ENCODE measurements at places on chromosomes 1 and 21. TPM values are rescaled to one million over a fixed set of nuclear protein-coding genes. Genes with fewer than 3 reads are reported as not detected.

- DNase-seq = no peak
Measured at GRCh38 chr1:169043823-169044222, 62.7 kb upstream of the ATP1B1 start.

- no peak for DNase-seq
Measured at GRCh38 chr1:245825128-245825901, 670.5 kb downstream of the KIF26B start.

The MRPL39 gene
- 20.6 TPM for total RNA-seq

DNA sequence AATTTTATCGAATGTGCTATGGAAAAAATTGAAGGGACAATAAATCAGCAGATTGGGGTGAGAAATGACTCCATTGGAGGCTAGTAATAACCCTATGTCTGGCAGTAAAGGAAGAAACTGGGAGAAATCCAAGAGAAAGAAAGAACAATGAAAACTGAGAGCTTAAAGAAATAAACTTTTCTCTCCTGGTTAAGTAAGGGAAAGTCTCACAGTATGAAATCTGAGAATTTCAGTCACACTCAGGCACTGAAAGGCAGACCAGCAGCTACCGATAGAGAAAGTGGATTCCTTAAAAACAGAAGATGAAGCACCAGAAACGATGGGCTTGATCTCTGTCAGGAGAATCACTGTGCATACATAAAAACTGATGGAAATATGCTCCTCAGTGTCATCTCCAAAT, 404.2 kb downstream of the PLPP3 start:
- DNase-seq = no peak

The RHD gene
- not detected for total RNA-seq

GRCh38 chr1:206457408-206458120, 12.7 kb upstream of the IKBKE start:
- DNase-seq = no peak

The SLFNL1 gene
- 0.52 TPM for total RNA-seq

GRCh38 chr1:23085696-23086095, 66.4 kb downstream of the KDM1A start:
- DNase-seq = no peak

DNA sequence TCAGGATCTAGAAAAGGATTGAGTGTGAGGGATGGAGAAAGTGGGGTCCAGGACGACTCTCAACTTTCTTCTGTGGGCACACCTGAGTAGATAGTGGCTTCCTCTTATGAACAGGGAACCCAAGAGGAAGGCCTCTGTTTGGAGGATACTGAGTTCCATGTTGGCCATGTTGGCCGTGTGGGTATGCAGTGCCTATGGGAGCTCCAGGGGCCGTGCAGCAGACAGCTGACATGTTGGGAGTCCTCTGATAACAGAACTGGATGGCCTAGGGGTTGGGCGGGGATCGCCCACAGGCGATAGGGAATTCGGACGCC, 43.0 kb downstream of the TMEM53 start:
- DNase-seq = no peak

GRCh38 chr1:56520016-56520601, 59.3 kb downstream of the PLPP3 start:
- DNase-seq = no peak

DNA sequence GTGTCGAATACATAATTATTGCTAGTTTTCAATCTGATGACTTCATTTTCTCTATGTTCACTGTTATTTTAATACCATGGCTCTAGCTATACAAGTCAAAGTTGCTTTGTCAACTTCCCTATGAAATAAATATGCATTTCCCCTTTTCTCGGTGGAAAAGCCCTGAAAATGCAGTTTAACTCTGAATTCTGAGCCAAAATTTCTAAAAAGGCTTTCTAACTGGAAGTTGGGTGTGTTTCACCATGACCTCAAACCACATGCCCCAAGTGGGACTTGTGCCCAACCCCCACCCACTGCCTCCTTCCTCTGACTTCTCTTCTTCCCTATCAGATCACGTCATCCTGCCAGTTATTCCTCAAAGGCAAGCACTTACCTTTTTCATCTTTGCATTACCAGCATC, 8.9 kb downstream of the MKNK1 start:
- DNase-seq = no peak

DNA sequence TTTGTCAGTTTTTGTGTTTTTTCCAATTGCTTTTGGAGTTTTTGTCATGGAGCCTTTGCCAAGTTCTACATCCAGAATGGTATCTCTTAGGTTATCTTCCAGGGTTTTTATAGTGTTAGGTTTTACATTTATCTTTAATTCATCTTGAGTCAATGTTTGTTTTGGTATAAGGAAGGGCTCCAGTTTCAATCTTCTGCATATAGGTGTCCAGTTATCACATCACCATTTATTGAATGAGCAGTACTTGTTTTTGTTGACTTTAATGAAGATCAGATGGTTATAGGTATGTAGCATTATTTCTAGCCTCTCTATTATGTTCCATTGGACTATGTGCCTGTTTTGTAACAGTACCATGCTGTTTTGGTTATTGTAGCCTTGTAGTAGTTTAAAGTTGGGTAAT, 1233.1 kb downstream of the PLA2G4A start:
- DNase-seq = no peak

- no peak for DNase-seq
Measured at GRCh38 chr1:192767798-192768197, 41.0 kb upstream of the RGS2 start.

DNA sequence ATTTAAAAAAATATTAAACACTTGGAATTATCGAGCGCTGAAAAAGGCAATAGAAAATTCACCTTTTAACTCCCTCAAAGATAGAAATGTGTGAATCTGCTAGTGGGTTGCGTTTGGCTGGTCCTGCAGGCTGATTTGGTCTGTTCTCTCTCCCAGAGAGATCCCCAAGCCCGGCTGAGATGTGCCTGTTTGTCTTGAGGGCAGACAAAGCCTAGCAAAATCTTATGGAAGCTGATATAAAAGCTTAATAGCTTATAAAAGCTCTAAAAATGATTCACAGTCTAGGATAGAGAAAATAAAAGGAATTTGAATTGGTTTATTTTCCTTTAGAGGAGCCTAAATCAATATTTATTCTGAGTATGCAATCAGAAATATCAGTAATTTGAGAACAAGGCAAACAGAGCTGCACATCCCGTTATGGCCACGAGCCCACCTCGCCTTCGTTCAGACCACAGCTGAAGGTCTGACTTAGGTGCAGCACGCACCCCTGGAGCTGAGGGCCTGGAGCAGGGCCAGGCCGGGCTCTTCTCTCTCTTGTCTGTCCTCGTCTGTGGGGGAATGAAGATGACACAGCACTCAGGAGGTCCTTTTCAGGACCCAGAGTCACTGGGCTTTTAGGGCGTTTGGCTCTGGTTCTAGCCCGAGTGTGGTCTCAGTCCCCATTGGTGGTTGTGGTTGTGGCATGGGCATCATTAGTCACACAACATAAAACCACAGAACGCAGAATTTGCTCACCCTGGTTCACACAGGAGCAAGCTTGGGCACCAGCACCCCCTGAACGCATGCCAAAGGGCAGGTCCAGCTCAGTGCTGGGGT, 18.6 kb downstream of the PDE9A start:
- no peak for DNase-seq

DNA sequence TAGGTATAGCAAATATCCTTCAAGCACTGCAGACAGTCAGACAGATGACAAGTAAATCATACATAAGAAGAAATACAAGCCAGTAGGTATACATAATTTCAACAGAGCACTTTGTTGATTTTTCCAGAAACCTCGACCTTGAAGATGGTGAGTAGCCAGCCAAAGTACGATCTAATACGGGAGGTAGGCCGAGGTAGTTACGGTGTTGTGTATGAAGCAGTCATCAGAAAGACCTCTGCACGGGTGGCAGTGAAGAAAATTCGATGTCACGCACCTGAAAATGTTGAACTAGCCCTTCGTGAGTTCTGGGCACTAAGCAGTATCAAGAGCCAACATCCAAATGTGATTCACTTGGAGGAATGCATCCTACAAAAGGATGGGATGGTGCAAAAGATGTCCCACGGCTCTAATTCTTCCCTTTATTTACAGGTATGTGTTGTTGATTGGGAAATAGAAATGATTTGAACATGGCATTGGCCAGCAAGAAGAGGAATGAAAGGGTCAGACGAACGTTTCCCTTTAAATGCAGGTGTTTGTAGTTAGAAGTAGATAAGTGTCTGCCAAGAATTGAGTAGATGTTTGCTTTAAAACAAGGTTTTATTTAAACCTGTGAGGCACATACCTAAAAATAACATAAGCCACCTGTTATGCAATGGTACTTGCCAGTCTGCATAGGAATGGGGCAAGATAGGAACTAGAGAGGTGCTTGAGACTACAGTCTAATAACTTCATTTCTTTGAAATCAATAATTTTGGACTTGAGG, 2.7 kb downstream of the PDIK1L start:
- DNase-seq = no peak

GRCh38 chr1:191290441-191290840, 812.8 kb upstream of the BRINP3 start:
- DNase-seq = no peak

The OR2T33 gene
- not detected for total RNA-seq

The GPATCH3 gene
- total RNA-seq = 11.5 TPM

DNA sequence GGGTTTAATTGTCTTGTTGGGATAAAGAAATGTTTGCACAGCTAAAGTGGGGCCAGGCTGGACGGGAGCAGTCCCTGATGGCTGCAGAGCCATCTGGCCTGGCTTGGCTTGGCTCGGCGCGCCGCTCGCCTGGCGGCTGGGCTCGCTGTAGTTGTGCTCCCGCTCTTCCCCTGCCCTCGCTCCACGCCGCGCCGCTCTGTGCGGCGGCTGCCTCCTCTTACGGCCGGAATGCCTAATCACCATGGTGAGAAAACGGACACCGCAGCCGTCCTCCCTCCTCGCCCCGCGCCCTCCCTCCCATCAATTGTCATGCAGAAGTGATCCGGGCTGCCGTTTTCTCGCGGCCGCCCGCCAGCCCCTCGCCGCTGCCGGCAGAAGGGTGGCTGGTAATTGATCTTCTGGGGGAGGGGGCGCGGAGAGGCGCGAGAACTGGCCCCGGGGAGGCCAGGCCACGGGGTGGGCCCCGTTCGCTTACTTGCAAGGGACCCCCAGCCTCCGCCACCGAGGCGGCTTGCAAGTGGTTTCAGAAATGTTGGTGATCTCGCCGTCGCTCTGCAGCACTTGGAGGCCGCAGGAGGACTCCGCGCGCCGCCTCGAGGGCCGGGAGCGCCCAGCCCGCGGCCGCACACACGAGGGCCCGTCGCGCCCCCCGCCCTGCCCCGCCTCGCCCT, 12.4 kb downstream of the RNF220 start:
- no peak for DNase-seq

The NID1 gene
- total RNA-seq = 8.6 TPM

DNA sequence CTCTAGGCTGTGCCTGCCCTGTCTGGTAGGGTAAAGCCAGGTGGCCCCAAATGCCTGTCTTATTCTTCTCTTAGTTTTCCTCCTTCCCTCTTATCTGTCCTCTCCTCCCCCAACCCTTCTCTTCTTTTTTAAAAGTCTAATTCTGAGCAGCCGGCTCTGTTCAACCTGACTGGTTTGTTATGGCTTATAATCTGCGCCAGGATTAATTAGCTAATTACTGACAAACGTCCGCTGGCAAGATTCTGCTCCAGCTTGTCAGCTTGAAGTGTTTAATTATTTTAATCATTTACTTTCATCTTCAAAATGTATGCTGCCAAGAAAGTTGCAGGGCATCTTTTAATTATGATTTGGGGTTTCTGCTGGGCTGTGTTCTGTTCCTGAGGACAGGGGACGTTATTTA, 27.2 kb upstream of the PSMB2 start:
- DNase-seq = no peak

DNA sequence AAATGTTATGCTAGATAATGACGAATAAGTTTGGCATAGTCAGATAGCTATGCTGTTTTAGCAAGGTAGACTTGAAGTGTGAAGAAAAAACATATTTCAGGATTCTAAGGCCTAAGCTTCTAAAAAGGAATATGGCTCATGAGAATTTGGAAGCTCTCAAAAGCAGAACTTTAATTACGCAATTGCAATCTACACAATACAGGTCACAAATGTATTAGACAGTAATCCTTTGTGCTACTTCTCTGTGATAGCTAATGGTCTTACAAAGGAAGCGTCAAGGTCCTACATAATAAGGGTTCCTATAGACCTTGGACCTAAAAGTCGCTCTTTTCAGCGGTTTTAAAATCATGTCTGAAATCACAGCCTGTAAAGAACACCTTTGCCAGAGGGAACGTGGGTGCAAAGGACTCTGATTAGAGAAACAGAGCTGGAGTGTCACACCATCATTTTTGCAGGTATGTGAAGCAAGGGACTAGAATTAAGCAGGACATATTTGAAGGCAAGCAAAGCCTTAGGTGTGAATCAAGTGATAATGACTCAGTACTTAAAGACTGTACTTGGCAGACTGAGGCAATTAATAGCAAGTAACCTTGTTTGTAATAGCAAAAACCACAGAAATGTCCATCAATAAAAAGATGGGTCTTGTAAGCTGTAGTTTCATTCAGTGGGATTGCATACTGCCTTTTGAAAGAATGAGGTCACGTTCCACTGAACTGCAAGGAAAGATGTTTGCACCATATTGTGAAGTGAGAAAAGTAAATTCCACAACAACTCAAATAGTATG, 420.2 kb downstream of the KCTD3 start:
- DNase-seq = no peak

DNA sequence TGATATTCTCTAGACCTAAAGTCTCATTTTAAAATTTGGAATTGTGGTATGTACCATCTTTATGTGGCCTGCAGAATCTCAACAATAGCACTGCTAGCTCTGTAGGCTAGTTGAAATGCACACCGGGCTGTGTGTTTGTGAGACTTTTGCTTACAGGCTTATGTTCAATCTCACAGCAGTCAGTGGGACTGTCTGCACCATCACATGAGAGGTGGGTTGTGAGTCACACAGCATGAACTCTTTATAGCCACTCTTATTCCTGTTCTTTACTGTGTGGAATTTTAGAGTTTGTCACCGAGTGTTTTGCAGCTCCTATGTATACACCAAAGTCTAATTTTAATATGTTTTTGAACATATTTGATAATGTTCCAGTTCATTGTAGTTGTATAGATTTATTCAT, 74.6 kb downstream of the RASAL2 start:
- no peak for DNase-seq

DNA sequence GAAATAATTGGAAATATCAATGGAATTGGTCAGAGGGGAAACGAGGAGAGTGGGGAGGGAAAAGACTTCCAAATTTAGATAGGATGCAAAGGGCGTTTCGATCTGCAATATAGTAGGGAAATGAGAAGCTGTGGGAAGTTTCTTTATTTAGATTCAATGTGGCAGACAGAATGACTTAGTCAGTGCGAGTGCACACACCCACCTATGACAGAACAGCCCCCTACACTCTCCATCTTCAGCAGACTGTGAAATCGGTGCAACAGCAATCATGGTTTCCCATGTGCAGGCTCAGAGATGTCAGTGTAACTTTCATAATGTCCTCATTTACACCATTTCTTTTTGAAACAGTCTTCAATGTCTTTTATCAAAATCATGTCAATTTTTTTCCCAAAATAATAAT, 46.0 kb downstream of the DIP2A start:
- DNase-seq = no peak

The IFNLR1 gene
- 4.5 TPM for total RNA-seq

The RGSL1 gene
- total RNA-seq = not detected

GRCh38 chr1:31809698-31810097, 6.1 kb downstream of the SPOCD1 start:
- DNase-seq = no peak

Measured in Calu3 (cell line).